ENCODE measurements at places on chromosomes 11 and 22.
A peak's percentile ranks its signal among the peaks of the same experiment; 100 is the strongest.

DNA sequence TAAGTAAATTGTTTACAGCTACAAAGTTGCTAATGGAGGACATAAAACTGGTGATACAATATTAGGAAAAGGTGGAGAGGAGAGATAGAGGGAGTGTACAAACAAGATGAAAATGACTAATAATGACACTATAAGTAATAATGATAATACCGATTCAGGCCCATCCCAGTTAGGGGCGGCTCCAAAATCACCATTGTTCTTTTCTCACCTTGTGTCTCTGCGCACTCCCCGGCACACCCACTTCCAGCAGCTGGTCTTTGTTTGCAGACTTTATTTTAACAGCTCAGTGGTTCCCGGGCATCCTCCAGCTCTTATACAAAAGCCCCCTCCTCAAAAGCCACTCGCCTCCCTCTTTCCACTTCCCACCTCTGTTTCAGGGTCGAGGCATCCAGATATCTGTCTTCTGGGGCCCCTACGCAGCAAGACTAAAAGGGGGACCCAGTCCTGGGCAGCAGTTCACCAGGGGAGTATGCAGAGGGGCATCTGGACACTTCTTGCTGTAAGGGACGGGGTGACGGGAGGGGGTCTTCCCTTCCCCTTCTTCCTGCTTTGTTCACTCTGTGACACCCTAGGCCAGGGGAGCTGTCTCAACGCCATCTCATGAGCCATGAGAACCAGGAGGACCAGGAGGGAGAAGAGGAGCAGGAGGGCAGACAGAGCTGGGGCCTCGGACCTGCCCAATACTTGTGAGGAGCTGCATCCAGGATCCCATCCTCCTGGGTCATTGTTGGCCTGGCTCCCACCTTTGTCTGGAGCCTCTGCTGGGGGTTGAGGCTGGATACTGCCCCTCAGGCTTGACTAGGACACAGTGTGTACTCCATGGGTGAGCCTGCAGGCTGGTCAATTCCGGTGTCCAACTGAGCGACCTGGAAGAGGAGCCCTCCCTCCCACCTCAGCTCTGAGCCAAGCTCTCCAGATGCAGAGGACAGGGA, 2.7 kb downstream of the APOL2 start:
- DNase-seq = no peak

GRCh38 chr11:67289226-67289650, at the start of gene ANKRD13D:
ANKRD13D (plus strand) TSS chr11:67289303; CDS start chr11:67289461, 158 bp downstream.
- no peak for DNase-seq

GRCh38 chr11:117794772-117795629, 2.0 kb downstream of the DSCAML1 start:
- DNase-seq = no peak

GRCh38 chr22:24937114-24937513, 9.4 kb downstream of the LHFPL7 start:
- no peak for DNase-seq

DNA sequence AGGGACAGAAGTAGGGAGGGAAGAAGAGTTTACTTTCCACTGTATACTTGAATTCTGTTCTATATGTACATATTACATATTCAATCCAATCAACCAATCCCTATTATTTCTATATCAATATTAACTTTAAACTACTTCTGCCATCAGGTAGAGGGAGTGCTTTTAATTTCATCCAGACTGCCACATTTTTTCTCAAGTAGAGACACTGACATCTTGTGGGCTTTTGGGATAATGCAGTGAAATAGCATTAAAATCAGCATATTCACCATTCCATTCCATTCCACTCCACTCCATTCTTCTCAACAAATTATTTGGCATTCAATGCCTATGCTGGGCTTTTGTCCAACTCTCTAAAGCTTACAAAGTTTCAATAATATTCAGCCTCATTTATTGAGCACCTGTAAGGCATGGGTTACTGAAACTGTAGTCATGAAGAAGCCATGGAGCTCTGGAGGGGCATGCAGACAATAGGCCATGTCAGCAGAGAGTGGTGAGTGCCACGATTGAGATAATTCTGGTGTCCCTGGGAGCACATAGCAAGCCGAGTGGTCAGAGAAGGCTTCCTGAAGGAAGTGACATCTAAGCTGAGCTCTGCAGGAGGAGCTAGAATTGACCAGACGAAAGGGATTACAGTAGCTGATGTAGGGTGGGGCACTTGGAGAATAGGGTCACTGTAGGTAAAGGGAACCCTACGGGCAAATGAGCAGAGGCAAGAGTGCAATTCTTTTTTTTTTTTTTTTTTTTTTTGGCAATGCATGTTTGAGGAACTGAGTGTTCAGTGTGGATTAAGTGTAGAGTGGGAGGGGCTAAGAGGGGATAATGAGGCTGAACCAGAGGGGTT, 12.8 kb upstream of the CLPB start:
- peak; percentile 69 for DNase-seq

- no peak for DNase-seq
These were observed 131.0 kb downstream of the FBXO7 start for GRCh38 chr22:32605576-32605975.

GRCh38 chr11:60785806-60786361, 751 bp downstream of the MS4A10 start:
- DNase-seq = peak; percentile 55

DNA sequence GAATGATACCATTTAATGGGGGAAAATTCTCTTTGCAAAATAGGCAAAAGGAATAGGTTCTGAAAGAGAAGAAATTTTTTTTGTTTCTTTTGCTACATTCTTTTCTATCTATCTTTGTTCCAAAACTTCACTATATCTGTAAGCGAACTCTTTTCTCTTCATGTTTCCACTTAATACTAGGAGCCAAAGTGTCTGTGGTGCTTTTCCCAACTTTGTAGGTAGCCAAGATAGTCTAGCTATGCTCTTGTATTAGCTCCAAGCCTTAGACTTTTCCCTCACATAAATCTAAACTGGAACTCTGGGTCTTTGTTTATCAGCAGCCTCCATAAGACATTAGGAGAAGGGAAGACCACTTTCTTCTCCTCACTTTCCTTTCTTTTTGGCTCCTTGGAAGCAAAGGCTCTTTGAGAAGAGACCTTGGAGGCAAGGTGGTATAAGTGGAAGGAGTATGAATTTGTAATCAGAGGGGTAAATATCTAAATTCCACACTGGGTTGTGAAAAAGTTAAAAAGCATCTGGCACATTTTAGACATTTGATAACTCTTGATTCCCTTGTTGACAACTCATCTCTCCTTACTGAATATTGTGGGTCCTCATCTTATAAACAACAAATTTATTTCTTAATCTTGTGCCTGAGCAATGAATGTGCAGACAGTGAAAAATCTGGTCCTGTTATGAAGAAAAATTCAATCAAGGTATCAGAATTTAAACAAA, 130.0 kb downstream of the EHF start:
- DNase-seq = no peak

DNA sequence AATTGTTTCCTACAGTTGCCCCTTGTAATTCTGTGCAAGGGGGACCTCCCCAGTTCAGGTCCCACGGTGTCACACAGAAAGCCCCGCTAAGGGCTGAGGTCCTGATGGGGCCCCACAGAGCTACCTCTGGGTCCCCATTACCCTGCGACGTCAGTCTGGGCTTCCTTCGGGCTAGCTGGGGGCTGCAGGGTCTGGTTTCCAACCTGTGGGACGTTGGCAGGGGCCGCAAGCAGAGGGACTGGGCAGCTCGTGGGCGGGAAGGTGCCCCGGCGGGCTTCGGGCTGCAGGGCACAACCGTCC, 698 bp downstream of the SLC37A4 start:
- DNase-seq = no peak

- DNase-seq = no peak
These were observed 70.7 kb downstream of the BMAL1 start for GRCh38 chr11:13348305-13348704.

GRCh38 chr11:72433455-72434036, 785 bp downstream of the CLPB start:
- DNase-seq = no peak

DNA sequence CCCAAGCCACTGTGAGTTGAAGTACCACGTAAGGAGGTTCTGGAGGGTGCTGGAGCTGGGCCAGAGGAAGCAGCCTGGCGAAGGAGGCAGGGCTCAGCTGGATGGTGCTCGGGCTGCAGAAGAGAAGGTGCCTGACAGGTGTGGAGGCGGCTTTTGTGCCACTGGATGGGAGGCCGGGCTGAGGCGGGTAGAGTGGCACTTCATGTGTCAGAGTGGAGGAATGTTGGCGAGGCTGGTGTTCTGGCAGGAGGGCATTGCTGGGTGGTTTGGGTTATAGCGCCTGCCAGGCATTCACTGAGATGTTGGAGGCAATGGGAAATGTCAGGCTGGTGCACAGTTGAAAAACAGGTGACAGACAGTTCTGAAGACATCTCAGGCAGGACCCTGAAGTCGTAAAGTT, 24.2 kb downstream of the UBE2L3 start:
- no peak for DNase-seq

GRCh38 chr11:92558323-92558722, 333.7 kb downstream of the FAT3 start:
- DNase-seq = no peak

GRCh38 chr11:21582791-21583190, 610.1 kb upstream of the ANO5 start:
- no peak for DNase-seq

DNA sequence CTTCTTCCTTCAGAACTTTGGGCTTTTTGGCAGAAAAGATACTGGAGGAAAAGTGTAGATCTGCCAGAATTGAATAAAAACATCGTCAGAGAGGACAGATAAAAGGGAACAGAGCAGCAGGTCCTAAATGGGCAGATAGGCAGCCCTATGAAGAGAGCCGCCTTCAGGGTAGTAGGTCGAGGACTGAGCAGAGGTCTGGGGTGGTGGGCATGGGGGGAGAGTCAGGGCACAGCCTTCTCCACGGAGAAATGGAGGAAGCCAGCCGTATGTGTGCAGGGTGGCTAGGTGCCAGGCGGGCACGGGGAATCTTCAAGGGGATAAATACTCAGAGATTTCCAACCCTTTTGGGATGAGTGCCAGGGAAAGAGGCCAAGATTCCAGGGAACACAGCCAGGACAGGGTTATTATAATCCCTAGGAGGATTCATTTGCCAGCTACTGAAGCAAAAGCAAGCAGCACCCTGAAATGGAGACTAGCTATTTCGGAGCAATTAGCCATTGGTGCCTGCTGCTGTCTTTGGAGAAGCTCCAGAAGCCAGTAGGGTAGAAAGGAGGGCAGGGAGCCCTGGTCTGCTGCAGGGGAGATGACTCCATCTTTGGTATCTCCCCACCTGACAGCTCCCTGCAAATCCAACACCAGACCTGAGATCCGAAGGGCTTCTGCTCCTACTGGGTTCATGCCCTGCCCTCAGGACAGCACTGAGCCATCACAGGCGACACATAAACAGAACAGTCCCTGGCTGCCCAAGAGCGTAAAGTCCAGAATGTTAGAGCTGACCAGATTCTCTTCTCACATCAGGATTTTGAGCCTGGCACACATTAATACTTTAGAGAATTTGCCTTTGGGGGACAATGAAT, 174.5 kb upstream of the NTM start:
- peak; percentile 17 for DNase-seq

GRCh38 chr11:235609-235996, 539 bp downstream of the SIRT3 start:
- DNase-seq = no peak

DNA sequence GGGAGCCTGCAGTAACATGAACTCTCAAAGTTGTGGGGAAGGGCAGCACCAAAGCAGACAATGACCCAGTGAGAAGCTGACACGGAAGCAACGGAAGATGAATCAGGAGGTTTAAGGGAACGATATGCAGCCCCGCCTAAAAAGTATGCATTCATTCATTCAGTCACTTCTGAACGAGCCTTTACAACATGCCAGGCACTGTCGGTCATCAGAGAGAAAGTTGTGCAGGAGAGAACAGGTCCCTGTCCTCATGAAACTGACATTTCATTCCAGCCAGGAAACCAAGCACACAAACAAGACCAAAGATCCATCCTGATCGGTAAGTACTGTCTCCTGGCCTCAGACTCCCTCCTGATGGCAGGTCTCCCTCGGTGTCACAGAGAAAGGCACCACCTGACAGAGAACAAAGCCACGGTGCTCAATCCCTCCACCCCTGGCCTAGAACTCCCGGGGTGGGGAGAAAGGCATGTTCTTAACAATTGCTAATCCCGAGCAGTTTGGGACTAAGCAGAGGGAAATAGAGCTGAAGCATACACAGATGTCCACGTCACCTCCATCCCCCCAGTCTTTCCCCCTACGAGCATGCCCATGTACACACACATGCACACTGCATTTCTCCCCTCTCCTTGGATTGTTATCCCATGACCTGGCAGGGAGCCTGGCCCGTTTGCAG, 49.3 kb downstream of the LRFN4 start:
- peak; percentile 18 for DNase-seq

- DNase-seq = no peak
These were observed 121.5 kb downstream of the RRAS2 start for GRCh38 chr11:14237444-14237961.

GRCh38 chr11:80388536-80388935, 947.7 kb upstream of the TENM4 start:
- DNase-seq = no peak

- no peak for DNase-seq
These were observed 252.1 kb upstream of the CCDC179 start for GRCh38 chr11:23112390-23112789.

GRCh38 chr11:57081356-57081755, 92.6 kb downstream of the OR5AK2 start:
- no peak for DNase-seq

DNA sequence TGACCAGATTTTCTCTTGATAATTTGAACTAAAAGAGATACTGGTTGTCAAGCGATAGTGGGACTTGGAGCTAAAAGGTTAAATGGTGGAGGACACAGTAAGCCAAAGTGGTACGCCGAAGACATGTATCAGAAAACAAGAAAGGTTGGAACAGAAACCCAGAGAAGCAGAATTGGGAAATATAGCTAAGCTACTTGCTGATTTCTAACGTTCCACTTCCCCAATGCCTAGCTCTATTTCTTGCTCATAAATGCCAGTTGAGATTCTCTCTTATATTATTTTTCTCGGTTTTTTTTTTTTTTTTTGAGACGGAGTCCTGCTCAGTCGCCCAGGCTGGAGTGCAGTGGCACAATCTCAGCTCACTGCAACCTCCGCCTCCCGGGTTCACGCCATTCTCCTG, 12.7 kb downstream of the TMEM41B start:
- no peak for DNase-seq

GRCh38 chr22:36258701-36259614, 6.0 kb downstream of the APOL1 start:
- DNase-seq = no peak

DNA sequence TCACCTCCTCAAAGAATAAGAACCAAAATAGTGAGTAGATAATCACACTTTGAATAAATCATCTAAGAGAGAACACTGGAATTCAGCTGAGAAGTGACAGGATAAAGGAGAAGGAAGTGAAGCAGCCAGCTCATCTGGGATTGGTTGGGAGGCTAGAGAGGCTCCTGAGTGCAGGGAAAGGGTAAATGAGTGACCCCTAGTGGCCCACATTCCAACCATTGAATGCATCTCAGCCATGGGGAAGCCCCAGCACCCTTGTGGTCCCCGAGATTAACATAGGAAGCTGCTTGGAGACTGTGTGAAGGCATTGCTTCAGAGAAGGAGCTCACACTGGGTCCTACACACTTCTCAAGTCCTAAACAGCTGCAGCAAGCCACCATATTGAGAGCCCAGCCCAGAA, 82.3 kb downstream of the JRKL start:
- no peak for DNase-seq

- no peak for DNase-seq
These were observed 89.0 kb downstream of the OPCML start for GRCh38 chr11:133443206-133443747.

Measured in HCEC 1CT (cell line).